ENCODE measurements at places on chromosomes 4 and X.

DNA sequence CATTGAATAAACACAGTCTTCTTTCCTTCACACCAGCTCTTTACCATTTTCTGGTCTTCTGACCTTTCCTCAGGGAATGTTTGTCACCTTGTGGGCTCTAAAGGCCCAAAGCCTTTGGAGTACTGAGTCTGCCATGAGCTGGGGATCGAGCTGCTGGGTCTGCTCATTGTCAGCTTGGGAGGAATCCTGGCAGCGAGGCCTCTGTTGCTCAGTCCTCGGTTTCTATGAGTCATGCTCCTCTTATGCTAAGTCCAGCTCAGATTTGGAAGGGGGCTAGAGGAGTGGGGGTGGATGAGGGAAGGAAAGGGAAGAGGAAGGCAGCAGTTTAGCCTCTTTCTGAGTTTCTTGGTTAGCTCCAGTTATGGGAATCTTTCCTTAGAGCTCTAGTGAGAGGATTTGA, 31.1 kb downstream of the NHSL2 start:
- no peak for DNase-seq

GRCh38 chr4:21728304-21728703, 220.3 kb downstream of the KCNIP4 start:
- no peak for DNase-seq

DNA sequence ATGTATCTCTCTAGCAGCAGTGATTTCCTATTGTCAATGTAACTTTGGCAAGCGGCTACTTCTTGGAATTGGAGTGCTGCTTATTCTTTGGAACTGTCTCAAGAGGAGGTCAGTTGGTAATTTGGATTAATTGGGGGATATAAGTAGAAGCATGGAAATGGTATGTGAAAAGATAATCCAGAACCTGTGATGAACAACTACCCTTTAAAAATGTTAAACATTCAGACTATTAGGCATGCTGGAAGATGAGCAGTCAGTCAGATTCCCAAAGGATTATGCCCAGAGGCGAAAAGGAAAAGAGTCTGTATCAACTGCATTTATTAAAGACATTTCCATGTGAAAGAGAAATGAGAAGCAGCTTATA, 62.5 kb downstream of the SEC24D start:
- no peak for DNase-seq

DNA sequence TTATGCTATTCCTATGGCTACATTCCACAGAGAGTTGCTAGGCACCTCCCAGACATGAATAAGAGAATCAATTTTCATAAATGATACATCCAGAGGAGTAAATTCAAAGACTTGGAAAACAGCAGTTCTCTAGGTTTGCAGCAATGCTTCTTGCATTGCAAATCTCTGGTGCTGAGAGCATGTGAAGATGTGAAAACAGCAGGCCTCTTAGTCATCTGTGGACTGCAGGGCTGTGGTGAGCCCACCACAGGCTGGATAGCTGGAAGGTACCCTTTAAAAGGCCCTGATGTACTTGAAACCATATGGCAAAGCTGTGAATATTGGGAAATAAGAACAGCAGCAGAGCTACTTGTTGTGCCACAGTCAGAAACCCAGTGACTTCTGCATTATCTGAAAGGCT, 2135.9 kb downstream of the ARAP2 start:
- no peak for DNase-seq

GRCh38 chr4:82711158-82711785, 87.3 kb downstream of the SCD5 start:
- no peak for DNase-seq

- DNase-seq, result no peak
These were observed 24.9 kb downstream of the CCDC149 start for GRCh38 chr4:24887881-24888430.

- DNase-seq, result no peak
These were observed 160.4 kb upstream of the MAMLD1 start for GRCh38 chrX:150202641-150203247.

- no peak for DNase-seq
These were observed 86.5 kb upstream of the SHISA3 start for GRCh38 chr4:42310806-42311205.

GRCh38 chrX:39854772-39855747, 242.7 kb downstream of the BCOR start:
- DNase-seq, result peak; percentile 89

DNA sequence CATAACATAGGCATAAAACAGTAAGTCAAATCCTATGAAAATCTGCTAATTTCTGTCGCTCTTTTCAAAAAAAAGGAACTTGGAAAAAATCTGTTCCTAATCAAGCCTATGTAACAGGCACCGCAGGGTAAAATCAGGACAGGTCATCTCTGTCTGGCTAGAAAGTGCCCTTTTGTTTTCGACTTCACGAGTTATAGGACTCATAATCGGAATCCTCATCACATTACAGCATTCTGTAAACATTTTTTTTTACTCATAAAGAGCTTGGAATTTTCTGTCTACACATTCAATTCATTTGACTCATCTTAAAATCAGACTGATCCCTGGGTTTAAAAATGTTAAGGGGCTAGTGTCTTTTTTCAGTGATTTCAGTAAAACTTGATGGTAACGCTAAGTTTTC, 181.7 kb upstream of the TBC1D9 start:
- DNase-seq, result no peak

DNA sequence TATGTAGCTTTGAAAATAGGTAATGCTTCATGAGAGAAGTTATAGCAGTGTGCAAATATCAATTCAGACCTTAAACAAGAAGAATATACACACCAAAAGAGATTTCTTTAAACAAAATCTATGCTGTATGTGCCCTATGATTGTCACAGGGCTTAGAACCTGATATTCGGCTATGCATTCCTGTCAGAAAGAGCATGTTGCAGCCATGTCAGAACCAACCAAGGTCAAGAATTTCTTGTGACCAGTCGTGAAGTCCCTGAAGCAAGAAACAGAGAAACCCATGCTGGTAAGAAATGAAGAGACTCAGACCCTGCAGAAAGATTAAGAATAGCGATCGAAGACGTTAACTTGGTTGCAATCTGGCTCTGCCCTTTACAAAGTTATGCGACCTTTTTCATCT, 210.3 kb upstream of the SPIN4 start:
- DNase-seq, result no peak

GRCh38 chr4:8159537-8160232, 1.1 kb upstream of the ABLIM2 start:
- DNase-seq, result no peak

DNA sequence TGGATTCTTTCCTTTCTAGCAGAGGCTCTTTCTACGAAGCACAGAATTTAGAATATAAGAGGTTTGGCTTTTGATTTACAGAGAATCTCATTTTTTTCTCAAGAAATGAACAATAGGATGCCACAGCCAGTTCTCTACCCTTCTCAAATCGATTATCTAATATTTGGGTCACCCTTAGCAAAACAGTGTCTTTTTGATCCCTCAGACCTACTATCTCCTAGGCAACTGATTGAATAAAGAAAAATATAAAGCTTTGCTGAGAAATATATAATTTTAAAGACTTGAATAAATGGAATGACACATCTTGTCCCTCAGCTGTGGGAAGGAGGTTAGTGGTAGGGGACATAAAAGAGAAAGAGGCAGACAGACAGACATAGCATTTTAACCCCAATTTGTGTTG, 153.3 kb downstream of the SH3KBP1 start:
- no peak for DNase-seq

DNA sequence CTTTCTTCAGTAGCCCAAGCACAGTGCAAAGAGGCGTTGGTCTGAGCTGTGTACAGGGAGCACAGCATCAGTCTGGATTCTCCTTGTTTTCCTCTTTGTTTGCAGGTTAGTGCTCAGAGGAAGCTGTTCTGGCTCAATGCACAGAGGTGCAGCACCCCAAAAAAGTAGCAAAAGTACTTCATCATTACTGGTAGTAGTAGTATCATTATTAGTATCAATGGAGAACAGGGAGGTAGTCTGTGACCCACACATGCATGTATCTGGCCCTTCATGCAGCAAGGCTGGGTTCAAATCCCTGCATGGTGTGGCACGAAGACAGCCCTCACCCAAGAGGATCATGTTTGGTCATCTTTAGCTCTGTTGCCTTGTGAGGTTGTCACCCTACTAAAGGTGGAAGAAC, 68.7 kb downstream of the CXXC4 start:
- no peak for DNase-seq

GRCh38 chr4:3073158-3074077, 920 bp downstream of the HTT-AS start:
- DNase-seq, result no peak

DNA sequence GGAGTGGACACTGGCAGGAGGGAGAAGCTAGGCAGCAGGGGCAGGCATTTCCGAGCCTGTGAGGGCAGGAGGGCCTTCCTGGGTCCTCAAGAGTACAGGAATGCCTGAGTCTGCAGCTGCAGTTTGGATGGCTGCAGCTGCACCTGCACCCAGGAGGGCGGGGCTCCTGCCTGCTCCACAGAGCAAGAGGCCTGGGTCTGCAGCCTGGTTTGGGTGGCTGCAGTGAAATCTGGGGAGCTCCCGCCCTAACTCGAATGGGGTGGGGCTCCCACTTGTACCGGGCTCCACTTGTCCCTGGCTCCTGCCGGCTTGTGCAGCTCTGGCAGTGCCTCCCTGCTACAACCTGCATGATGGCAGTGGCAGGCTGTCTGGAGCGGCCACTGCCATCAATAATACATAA, 436.0 kb downstream of the ARHGAP24 start:
- no peak for DNase-seq

GRCh38 chr4:180766944-180767729, 1476.1 kb upstream of the TENM3 start:
- no peak for DNase-seq

DNA sequence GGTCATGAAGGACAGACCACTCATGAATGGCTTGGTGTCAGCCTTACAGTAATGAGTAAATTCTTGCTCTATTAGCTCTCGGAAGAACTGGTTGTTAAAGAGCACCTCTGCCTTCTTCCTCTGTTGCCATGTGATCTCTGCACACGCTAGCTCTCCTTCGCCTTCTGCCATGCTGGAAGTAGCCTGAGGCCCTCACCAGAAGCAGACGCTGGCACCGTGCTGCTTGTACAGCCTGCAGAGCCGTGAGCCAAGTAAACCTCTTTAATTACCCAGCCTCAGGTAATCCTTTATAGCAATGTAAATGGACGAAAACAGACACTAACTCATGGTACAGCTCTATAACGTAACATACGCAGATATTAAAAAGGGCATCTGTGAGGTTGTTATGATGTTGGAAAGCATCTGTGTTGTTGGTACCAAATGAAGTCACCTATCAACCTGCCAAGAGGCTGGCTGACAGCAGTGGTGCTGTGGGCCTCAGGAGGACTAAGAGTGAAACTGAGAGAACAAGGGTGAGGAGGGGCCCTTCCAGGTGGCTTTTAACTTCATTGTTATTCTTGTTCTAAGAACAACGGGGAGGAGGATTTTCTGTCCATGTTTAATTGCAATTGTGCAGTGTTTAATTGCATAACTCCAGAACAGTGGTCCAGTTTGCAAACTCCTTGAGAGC, 69.2 kb downstream of the CRMP1 start:
- DNase-seq, result no peak

GRCh38 chr4:81628489-81628888, 156.8 kb upstream of the RASGEF1B start:
- no peak for DNase-seq

- no peak for DNase-seq
These were observed 27.9 kb upstream of the NAF1 start for GRCh38 chr4:163194593-163194992.

DNA sequence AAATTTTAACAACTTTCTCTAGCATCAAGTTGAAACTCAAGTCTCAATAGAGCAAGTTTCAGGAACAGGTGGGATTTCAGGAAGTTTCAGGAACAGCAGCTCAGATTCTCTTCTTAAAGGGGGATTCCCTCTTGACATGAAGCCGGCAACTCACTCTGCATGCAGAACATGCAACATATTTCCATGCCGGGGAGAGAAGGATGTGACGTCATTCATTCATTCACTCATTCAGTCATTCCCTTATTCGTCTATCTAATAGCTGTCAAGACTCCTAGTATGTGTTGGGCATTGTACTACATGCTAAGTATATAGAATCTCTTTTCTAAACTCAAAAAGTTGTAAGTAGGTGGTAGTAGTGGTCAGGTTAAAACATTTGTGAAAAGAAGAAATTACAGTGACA, 4.8 kb upstream of the FAM9A start:
- no peak for DNase-seq

DNA sequence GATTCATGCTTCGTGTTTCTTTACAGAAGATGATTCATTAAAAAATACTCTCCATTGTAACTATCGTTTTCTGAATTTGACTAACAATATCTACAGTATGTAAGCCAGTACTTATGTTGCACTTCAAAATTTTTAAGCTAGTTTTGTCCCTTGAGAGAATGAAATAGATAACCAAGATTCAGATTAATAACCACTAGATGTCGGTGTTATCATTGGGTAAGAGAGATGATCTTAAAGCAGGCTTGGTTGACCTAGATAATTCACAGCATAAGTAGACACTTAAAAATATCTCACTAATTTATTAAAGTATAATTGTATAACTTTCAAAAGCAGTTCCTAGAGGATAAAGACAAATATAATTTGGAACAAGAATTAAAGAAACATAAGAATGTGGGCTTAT, 430.9 kb downstream of the C4orf33 start:
- no peak for DNase-seq

GRCh38 chr4:144580430-144580829, 65.5 kb upstream of the HHIP start:
- DNase-seq, result no peak

DNA sequence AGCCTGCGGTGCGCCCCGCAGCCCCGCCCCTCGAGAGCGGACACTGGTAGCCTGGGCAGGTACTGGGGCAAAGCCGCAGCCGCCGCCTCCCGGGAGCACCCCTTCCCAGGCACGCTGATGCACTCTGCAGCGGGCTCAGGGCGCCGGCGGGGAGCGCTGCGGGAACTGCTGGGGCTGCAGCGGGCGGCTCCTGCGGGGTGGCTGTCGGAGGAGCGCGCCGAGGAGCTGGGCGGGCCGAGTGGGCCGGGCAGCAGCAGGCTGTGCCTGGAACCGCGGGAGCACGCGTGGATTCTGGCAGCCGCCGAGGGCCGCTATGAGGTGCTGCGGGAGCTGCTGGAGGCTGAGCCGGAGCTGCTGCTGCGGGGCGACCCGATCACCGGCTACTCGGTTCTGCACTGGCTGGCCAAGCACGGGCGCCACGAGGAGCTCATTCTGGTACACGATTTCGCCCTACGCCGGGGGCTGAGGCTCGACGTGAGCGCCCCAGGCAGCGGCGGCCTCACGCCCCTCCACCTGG, 401 bp downstream of the SOWAHD start:
- peak; percentile 75 for DNase-seq

- DNase-seq, result peak; percentile 47
These were observed 4.2 kb upstream of the RGS12 start for GRCh38 chr4:3288571-3289094.

DNA sequence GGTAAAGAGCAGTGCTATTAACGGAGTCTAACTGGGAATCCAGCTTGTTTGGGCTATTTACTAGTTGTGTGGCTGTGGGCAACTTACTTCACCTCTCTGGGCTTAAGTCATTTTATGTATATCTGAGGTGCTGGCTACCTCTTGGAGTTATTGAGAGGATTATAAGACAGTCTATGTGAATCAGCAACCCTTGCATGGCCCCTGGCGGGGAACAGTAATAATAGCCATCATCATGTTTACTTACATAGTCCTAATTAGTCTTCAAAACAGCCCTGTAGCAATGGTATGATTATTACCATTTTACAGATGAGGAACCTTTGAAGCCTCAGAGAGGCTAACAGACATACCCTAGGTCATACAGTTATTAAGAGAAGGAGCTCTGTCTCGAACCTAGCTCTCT, 1.5 kb downstream of the HPRT1 start:
- no peak for DNase-seq

GRCh38 chrX:20418379-20419150, 151.9 kb upstream of the RPS6KA3 start:
- DNase-seq, result no peak

GRCh38 chr4:120144634-120145033, 78.0 kb upstream of the MAD2L1 start:
- no peak for DNase-seq

- DNase-seq, result no peak
These were observed 3.7 kb upstream of the SHOX start for GRCh38 chrX:626745-627509.
